ENCODE measurements at places on chromosomes 13 and 19.

DNA sequence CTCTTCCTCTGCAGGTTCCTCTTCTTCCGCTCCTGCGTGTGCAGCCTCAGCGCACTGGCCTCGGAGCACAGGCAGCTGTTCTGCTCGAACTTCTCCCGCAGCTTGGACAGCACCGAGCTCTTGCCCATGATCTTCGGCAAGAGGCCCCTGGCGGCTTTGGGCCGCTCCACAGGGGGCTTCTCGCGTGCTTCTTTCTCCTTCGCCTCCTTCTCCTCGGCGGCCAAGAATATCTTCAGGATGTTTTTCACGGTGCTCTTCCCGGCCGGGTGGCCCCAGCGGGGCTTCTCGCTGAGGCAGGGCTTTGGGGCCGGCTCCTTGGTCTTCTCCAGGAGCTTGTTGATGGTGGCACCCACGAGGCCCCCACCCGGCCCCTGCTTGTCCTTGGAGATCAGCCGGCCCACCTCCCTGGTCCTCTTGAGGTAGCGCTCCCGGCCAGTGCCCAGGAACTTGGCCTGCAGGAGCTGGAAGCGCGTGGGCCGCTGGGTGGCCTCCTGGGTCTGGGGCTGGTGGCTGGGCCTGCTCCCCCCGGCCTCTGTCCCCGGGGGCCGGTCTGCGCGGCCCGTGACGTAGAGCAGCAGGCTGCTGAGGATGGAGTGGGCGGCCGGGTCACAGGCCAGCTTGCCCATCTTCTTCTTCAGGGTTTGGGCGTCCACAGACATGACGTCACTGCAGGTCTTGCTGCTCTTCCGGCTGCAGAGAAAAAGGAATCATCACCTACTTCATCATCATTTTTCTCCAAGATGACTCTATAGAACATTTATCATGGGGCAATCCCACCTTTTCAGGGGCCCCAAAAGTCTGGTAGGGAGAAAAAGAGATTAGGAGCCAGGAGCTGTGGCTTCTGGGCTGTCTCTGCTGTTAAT lies 43.8 kb upstream of the GRTP1 start:
- no peak for DNase-seq

DNA sequence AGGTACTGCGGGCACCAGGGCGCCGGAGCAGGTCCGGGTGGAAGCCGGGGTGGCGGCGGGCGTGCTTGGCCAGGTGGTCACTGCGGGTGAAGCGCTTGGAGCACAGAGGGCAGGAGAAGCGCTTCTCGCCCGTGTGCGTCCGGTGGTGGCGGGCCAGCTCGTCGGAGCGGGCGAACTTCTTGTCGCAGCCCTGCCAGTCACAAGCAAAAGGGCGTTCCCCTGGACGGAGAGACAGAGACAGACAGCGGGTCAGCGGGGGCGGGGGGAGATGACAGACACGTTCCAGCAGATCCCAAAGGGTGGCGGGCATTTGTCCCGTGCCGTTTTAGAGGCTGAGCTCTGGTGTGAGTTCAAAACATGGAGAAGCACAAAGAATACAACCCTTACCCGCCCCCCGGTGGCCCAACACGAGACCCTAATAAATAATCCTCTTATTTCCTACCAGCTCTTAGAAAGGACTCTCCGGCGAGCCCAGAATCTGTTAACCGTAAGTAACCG lies 6.3 kb upstream of the REXO1 start:
- DNase-seq, result no peak

DNA sequence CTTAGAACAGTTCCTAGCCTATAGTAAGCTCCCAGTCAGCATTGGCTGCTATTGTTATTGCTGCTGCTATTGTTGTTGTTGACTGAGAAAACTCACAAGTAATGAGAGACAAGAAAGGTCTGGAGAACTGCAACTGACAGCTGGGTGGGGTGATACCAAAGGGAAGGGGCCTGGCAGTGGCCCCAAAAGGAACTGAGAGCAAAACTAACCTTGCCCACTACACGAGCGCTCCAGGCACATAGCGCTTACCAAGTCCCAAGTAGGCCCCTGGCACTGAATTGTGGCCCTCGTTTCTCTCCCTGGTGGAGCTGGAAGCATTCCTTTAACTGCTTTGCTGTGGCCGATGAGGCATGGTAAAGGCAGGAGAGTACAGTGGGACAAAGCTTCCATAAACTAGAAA lies 59.7 kb downstream of the KCTD12 start:
- DNase-seq, result no peak

- DNase-seq, result no peak
Observed at GRCh38 chr19:43741075-43741825, 13.5 kb downstream of the SMG9 start.

DNA sequence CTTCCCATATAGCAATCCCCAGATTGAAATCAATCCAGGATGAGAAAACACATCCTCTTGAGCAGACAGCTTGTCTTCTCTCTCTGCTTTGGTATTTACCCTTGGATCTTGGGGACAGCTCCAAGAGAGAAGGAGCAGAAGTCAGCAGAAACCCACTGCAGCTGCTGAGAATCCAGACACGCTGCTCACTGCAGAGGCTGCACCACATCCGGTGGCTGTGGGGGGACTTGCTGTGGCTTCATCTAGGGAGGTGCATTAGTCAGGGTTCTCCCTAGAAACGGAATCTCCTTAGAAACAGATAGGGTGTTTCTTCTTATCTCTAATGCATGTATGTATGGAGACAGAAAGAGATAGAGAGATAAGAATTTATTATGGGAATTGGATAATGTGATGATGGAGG lies 2.7 kb downstream of the CYP4F12 start:
- DNase-seq, result no peak

GRCh38 chr19:5877882-5878281 lies 7.5 kb upstream of the FUT5 start:
- DNase-seq, result no peak

DNA sequence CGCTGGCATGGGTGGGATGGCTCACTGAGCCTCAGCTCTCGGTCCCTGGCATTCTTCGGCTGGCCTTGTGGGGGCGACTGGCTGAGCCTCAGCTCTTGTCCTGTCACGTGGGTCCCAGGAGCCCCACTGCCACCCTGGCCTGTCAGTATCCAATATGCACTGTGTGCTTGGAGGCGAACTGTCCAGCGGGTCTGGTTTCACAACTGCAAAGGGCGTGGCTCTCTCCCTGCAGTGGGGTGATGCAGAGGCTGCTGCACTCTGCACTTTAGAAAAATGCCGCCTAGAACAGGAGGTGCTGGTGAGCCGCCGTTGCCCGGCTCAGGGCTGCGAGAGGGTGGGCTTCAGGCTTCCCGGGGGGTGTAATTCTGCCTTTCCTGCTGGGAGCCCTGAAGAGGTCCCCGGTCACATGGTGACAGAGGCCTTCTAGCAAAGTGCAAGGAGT lies 17.0 kb upstream of the TMEM255B start:
- peak; percentile 81 for DNase-seq

GRCh38 chr19:21098291-21098690 lies 16.3 kb downstream of the ZNF714 start:
- no peak for DNase-seq
